ENCODE measurements at places on chromosomes 1 and 21.

DNA sequence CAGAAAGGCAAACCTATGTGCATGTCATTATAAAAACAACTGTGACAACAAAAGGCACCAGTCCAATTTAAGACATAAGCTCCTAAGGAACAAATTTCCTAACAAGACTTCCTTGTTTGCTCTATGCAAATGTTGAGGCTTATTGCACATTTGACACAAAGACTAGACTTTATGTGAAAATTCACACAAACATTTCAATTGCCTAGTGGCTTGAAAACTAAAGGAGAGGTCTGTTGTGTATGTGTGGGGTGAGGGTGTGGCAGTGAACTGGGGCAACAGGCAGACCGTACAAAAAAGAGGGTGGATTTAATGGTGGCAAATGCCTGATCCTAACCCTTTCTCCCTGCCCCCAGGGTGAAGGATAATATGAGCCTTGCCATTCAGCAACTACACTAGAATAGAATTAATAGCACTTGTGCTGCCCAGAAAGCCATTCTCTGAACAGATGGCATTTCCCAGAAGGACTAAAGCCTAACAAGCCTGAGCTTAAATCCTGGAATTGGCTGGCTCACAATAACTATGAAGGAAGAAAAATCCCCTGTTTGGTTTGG is 73.9 kb downstream of the GLUL start:
- no peak for DNase-seq

GRCh38 chr1:206824331-206824730 is 41.1 kb upstream of the IL20 start:
- DNase-seq = no peak

GRCh38 chr21:16076465-16076864 is 346.7 kb downstream of the USP25 start:
- no peak for DNase-seq

- DNase-seq = peak; percentile 34
Observed at GRCh38 chr1:213622365-213623063, 365.3 kb upstream of the PROX1 start.

GRCh38 chr1:21764615-21765423 is 18.1 kb downstream of the USP48 start:
- DNase-seq = no peak

DNA sequence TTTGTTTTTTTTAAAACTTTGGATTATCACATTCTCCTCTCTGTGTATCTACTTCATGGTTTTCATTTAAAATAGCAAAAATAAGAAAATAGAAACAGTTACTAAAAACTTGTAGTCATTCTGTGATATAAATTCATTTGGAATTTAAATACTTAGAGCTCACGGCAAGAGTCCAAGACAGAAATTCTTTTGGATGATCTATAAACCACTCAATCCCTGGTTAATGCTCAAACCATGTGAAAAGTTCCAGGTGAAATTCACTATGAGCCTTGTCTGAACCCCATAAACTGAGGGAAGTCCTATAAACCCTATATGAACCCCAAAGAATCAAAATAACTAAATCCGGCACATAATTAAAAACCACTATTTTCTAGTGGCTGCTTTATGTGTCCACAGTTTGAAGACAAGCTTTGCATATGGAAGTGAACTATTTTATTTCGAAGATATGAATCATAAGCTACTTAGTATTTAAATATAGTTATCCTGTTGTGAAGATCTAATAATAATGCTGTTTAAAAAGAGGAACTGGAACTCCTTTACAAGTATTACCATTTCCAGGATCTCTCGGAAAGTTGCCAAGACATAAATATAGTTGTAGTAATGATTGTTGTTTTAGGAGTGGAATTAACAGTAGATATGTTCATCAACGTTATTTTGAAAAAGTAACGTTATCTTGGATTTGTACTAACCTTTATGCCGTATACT is 163.5 kb downstream of the NFIA start:
- DNase-seq = no peak

DNA sequence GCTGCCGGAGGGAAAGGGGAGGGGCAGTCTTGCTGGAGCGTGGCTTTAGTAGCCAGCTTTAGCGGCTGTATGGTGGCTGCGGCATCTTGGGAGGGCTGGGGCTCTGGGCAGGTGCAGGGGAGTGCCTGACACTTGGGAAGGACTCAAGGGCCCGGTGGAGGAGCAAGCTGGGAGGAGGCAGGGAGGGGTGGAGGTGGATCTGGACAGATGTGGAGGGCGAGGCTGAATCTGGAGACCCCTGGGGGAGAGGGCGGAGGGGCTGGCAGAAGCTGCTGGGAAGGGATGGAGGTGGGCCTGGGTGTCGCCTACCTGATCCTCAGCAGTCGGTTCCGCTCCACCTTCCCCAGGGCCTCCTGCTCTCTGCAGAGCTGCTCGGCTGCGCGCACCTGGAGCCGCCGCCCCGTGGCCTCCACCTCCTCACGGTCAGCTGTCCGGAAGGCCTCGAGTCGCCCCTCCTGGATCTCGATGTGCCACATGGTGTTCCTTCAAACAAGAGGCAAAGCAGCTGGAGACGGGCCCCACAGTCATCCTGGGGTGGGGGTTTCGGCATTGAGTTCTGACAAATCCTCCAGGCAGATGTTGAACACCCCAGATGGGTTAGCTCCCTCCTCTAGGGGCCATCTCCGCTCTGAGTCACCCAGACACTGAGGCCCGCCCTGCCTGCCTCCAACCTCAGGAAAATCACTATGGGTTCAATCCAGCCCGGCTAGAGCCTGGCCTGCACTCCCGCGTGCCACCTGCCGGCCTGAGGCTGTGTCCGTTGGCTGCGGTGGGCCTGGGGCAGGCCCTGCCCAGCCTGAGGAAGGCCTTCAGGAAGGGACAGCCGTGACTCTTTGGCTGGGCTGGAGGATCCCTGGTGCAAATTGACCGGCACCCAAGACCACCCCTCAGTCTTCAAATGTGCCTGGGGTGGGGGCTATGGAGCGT is 29.6 kb downstream of the CFAP74 start:
- no peak for DNase-seq

DNA sequence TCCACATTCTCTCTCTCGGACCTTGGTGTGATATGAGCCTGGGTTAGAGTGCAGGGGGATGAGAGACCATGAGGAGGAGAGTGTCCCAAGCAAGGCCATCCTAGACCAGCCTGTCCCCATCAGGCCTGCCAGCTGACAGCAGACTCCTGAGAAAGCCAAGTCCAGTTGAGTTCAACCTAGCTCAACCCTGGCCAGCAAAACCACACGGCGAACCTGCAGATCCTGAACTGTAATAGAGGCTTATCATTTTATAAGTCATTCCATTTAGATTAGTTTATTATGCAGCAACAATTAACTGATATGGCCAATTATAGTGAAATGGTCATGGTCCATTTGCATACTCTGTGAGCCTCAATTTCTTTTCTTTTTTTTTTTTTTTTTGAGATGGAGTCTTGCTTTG is 36.4 kb upstream of the ARHGEF10L start:
- no peak for DNase-seq

- DNase-seq = no peak
Observed at GRCh38 chr1:62230718-62231117, 36.1 kb downstream of the L1TD1 start.

DNA sequence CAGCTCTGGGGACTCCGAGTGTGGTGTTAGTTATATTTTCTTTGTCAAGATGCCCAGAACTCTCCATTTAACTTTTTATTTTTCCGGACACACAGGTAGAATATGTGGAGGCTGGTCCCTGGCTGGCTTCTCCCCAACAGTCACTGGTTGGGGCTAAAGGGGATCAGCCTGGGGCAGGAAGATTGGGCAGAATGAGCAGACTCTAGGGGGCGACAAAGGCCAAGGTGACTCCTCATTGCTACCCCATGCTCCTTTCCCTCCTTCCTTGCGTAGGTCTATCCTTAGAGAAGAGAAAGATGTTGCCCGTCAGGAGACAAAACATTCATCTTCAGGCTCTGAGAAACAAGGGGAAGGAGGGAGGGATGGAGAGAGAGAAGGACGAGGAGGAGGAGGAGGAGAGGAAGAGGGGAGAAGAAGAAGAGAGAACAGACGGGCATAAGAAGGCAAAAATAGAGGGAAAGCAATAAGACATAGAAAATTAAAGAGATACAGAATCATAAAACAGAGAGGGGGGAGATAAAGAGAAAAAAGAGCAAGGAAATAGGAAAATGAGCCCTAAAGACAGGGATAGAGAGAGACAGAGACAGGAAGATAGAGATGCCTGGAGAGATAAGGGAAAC is 89.9 kb downstream of the FOXD2 start:
- no peak for DNase-seq

- DNase-seq = no peak
Observed at GRCh38 chr1:59199719-59200376, 97.0 kb upstream of the FGGY start.

DNA sequence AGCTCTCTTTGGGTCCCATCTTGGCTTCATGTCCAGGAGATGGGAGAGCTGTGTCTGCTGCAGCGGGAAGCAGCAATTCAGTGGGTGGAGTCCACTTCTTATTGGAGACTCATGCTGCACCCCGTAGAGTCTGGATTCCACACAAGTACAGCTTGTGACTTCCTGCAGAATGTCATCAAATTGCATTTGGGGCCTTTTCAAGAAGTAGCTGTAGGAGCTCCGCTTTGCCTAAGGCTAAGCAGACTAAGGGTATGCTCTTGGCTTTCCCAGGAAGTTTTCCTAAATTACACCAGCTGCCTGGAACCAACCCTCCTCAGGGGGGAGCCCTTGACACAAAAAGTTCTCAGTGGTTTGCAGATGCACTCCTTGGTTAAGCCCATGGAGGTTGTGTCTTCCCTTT is 5.7 kb upstream of the MOB3C start:
- DNase-seq = no peak

- no peak for DNase-seq
Observed at GRCh38 chr1:54219688-54220003, 19.7 kb downstream of the MRPL37 start.

- DNase-seq = no peak
Observed at GRCh38 chr21:25647647-25648046, 8.6 kb downstream of the JAM2 start.

GRCh38 chr1:207862241-207862787 is 48.6 kb downstream of the CD34 start:
- DNase-seq = no peak

- DNase-seq = no peak
Observed at GRCh38 chr1:177340601-177341067, 169.9 kb downstream of the BRINP2 start.

DNA sequence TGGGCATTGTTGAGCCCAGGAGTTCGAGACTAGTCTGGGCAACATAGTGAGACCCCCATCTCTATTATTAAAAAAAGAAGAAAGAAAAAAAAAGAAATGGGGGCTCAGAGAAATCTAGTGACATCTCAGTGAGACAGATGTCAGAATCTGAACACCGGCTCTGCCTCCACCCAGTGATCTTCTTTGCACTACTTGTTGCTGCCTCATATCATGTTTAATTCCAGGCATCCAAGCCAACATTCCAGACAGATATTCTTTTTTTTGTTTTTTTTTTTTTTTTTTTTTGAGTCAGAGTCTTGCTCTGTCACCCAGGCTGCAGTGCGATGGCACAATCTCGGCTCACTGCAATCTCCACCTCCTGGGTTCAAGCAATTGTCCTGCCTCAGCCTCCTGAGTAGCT is 5.0 kb upstream of the ARL8A start:
- DNase-seq = no peak

DNA sequence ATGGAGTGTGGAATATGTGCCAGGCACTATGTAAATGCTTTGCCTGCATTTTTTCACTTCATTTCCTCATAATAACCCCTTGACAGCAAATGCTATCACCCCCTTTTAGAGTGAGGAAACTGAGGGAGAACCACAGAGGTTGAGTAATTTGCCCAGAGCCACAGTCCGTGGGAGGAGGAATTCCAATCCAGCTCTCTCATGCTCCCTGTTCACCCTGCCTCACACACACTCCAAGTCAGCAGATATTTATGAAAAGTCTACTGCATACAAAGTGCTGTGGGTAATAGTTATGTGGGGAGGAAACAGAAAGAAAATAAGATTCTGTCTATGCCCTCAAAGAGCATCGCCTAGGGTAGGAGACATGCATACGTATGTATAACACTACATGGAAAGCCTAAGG is 30.9 kb upstream of the RBM15 start:
- no peak for DNase-seq

DNA sequence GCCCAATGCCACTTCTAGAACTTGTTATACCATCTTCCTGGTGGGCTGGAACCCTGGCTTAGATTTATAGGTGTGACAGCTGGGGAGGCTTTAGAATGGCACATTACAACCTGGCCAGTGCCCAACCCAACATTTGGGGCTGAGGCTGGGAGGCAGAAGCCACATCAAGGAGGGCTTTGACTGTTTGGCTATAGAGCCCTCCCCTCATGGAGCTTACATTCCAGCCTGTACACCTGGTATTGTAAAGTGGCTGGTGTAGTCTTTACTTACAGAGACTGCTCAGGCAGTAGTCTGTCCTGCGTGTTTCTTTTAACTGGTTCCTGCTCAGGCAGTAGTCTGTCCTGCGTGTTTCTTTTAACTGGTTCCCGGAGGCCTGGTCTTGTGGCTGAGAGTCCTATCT is 10.0 kb upstream of the SLC2A1 start:
- DNase-seq = no peak

- DNase-seq = no peak
Observed at GRCh38 chr1:43648876-43649477, 972 bp upstream of the KDM4A start.

DNA sequence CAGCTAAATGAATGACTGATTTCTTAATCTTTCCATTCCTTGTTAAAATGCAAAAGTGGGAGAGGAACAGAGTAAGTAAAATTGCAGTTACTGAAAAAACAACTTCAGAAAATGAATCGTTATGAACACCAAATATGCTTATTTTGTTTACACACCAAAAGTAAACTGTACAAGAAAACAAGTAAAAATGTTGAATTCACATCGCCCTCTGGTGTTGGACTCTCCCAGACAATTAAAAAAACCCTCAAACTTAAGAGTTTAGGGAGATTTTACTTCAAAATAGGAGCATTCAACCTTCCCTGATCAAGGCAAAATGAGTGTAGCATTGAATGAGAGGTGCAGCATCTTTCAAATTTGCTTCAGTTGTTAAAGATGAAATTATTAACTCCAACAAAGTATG is 19.4 kb upstream of the ESRRG start:
- no peak for DNase-seq

DNA sequence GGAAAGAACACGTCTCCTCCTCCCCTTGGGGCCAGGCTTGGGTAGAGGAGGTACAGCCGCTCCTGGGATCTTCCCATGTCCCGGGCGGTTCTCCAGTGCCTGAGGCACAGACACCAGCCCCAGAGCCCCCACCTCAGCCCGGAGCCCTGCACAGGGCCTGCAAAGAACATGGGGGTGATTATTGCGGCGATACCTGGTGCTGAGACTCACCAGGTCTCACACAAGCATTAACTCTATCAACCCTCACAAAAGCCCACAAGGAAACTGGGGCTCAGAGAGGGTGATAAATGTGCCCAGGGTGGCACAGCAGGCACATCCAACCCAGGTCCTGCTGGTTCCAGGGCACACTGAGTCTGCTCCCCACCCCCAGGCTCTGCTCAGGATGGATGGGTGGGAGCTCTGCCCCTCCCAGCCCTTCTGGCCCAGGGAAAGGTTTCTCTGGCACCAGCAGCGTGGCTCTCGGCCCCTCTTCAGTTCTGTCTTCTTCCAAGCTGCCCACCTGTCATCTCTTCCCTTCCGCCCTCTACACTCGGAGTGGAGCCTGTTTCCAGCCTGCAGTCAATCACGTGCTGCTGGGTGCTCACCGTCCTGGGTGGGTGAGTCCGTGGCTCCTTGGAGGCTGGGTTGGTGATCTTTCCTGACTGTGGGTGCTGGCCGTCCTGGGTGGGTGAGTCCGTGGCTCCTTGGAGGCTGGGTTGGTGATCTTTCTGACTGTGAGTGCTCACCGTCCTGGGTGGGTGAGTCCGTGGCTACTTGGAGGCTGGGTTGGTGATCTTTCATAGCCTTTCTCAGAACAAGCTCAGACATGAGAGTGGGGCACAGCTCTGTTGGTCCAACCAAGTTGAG is 53.6 kb upstream of the AJAP1 start:
- no peak for DNase-seq

Data from GM13976 (cell line).